ENCODE measurements at places on chromosomes 3 and 15. TPM values are rescaled to one million over a fixed set of nuclear protein-coding genes. Genes with fewer than 3 reads are reported as not detected.
A peak's percentile ranks its signal among the peaks of the same experiment; 100 is the strongest.

DNA sequence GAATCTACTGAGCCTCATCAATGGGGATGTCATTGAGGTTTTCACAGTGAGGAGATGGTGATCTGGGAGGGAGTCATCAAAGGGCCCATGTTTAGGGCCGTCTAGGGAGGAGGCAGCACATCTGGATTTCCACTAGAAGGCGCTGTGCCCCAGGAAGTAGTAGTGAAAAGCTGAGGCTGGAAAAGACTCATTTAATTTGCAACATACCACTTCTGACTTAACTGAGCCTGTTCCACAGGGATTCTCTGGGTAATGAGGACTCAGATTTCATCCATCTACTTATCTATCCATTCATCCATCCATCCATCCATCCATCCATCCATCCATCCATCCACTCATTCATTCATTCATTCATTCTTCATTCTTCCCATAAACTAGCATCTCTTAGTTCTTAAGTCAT, 17.4 kb upstream of the SHF start:
- ATAC-seq: peak; percentile 23

DNA sequence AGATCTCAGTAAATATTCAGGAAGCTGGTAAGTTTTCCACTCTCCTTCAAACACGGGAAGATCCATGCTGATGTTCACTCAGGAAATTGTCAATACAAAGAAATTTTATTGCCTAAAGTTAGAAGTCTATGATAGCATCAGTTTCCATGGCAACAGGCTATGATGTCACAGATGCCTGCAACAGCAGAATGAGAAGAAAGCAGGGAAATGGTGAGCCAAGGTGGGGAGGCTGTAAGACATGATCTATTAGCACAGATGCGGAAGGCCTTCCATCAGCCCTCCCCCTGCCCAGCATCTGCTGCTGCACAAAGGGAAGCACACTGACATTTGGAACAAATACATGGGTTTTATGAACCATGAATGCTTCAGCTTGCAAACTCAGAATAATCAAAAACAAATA, 28.6 kb downstream of the EPHB1 start:
- ATAC-seq: no peak

DNA sequence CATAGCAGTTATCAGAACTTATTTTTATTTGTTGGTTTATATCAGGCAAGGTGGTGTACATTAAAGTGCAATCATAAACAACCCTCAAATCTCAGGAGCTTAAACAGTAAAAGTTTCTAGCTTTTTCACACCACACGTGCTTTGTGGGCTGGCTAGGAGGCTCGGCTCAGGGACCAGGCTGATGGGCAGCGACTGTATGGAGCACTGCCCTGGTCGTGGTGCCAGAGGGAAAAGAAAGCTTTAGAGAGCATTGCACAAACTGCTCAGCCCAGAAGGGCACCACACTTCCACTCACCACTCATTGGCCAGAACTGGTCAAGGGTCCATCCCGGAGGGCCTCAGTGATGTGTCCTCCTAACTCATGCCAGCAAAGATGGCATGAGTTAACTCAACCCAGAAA, 123.2 kb downstream of the AQP9 start:
- no peak for ATAC-seq

- ATAC-seq: no peak
Measured at GRCh38 chr15:26157081-26157480, 294.0 kb upstream of the ATP10A start.

DNA sequence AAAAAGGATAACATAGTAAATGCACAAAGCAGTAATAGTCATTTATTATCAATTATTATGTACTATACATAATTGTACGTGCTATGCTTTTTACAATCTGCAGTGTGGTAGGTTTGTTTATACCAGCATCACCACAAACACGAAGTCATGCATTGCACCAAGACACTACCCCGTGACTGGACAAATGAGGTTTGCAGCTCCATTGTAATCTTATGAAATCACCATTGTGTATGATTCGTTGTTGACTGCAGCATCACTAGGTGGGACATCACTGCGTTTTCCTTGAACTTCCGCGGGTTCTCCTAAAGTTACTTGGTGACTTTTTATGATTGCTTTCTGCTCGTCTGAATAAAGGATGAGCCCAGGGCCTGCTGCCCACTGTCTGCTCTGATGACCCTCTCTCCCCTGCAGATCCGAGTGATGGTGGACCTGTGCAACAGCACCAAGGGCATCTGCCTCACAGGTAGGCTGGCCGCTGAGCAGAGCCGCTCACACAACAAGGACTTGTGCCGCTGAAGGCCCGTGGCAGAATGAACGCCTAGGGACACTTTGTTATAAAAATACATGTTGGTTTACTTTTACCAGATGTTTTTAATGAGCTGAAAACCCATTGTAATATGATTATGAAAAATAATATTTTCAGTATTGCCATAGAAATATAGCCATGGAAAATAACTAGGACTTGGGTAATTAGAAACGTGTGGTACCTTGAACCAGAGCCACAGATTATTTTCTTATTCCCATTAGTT, 35.8 kb downstream of the GLDN start:
- no peak for ATAC-seq

DNA sequence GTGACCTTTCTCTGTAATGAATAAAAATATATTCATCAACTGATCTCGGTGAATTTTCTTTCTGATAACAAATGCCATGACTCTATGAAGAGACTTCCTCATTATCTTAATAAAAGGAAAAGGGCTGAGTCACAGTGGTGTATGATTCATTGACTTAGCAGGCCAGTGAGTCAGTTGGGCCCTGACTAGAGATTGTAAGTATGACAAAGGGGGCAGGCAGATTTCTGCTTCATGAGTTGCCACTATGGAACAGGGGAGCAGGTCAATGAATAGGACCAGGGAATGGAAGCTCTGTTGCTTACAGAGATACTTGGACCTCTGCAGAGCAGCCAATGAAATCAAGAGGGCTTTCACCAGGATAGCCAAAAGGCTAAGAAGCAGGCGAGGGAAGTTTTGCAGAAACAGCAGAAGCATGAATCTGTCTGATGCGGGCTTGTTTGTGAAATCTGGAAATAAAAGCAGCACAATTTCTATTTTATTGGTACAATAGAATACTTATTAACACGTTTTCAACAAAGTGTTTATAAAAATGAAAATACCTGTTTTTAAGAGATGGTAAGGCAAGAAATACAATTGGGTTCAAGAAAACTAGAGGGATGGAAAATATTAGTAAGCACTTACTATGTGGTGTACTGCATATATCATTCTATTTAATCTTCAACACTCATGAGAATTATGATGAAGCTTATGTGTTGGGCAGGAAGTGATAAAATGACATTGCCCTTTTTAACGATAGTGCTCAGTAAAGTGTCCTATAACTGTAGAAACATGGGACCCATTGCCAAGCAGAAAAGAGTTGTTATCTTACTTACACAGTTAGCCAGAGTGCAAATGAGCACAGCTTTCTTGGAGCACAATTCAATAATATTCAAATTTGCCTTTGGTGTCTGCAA, 169.8 kb upstream of the MYRIP start:
- peak; percentile 95 for ATAC-seq

- ATAC-seq: no peak
Measured at GRCh38 chr3:148880681-148881080, 15.6 kb downstream of the CPA3 start.

DNA sequence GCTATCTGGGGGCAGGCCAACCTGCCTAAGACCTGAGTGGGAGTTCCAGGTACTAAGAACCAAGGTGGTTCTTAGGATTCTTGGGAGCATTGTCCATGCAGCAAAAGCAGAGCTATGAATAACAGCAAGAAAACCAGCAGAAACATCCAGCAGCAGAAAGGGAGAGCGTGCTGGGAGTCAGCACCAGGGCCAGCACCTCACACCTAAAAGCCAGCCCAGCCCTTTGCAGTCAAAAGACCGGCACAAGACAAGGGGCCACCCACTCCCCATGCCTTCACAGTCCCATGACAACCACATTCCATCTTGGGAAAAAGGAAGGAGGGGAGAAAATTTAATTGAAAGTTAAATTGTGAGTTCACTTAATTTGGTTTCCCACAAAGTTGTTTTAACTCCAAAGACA, 364.9 kb downstream of the AGBL1 start:
- ATAC-seq: no peak

- no peak for ATAC-seq
Measured at GRCh38 chr3:81585056-81585455, 176.4 kb downstream of the GBE1 start.

DNA sequence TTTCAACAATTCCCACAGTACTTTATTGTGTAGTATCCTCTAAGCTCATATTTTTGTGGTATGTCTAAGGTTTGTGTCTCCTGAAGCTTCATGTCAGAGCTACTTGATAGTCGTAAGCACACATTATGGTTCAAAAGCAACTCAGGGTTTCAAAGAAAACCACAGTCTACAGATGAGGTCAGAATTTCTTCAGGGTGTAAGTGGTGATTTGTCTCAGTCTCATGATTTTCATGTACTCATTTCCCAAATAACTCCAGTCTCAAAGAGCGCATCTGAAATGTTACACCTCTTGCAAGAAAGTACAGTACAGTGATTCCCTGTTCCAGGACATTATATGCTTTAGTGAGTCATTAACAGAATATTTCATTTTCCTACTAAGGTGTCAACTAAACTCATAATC, 47.5 kb upstream of the SSR3 start:
- no peak for ATAC-seq

GRCh38 chr3:138282836-138283235, 46.8 kb downstream of the NME9 start:
- ATAC-seq: no peak

DNA sequence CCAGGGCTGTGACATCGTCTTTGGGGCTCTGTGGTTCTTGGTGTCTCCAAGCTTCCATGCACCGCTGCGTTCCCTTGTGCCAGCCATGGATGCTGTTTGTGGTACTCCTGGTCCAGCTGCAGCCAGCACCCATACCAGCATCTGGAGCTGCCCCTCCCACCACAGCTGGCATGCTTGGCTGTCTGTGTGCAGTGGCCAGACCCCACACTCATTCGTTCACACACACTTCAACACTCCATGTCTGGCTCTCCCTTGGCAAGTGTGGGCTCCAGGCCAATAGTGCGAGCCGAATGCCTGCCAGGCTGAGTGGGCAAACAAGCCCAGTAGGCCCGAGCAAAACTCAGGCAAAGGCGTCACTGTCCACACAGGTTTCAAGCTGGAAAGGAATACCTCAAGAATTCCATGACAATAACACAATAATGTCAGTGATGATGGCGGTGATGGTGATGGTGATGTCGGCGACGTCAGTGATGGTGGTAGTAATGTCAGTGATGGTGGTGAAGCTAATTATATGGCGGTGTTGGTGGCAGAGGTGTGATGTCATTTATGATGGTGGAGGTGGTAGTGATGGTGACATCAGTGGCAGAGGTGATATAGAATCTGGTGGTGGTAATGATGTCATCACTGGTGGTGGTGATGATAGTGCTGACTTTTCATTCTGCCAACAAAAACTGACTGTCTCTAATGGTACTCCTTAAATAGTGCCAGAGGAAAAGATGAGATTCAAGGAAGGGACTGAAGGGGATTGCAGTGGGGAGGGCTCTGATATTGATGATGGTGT, 19.3 kb downstream of the TBC1D21 start:
- no peak for ATAC-seq

GRCh38 chr3:33941804-33942203, 143.4 kb downstream of the PDCD6IP start:
- ATAC-seq: no peak

DNA sequence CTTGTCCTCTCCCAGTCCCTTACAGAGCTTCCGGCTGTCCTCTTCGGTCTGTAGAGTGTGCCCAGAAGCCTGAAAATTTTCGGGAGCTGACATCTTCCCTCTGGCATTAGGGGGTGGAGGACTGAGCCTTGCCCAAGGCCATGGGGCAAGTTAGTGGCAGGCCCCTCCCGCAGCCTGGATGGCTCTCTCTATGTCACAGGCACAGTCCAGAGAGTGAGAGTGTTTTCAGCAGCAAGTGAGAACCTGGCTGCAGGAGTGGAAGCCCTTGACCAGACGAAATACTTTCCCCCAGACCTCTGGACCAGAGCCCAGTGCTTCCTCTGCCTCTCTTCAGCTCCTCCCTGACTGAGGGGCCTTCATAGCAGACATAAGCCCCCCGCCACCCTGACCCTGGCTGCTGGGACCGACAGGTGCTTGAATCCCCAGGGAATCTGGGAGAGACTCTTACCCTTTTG, 50.5 kb upstream of the SEC22A start:
- ATAC-seq: no peak

GRCh38 chr3:44016818-44017217, 224.9 kb upstream of the TOPAZ1 start:
- ATAC-seq: no peak

DNA sequence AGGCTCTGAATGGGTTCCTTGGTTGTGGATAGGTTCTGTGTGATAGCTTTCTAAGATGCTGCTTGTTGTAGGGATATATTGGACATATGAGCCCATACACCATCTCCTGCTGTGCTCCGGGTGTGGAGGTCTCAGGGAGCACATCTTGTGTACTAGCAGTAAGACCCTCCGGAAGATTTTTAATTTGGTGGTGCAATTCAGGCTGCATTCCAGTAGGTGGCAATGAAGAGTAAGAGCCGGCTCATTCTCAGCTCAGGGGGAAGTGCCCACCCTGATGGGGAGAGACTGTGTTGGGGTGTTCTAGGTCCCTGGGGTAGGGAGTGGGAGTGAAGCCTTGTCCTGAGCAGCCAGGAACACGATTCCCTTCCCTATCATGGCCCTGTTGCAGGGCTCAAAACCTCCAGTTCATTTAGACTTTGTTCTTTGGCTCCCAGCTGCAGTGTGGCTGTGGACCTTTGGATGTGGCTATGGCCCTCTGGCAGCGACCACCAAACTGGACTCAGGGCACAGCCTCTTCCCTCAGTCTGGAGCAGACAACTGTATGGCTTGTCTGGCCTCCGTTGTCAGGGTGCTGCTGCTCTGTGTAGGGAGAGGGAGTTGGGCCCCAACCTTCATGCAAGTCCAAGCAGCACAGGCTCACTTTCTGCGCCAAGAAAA, 104.7 kb downstream of the UNC13C start:
- ATAC-seq: no peak

GRCh38 chr3:132978464-132978863, 59.7 kb upstream of the TMEM108 start:
- no peak for ATAC-seq

- no peak for ATAC-seq
Measured at GRCh38 chr15:28974142-28974541, 88.4 kb downstream of the APBA2 start.

- no peak for ATAC-seq
Measured at GRCh38 chr3:148084931-148085330, 612.8 kb upstream of the AGTR1 start.

- peak; percentile 58 for ATAC-seq
Measured at GRCh38 chr15:74614744-74615507, 710 bp upstream of the CLK3 start.

DNA sequence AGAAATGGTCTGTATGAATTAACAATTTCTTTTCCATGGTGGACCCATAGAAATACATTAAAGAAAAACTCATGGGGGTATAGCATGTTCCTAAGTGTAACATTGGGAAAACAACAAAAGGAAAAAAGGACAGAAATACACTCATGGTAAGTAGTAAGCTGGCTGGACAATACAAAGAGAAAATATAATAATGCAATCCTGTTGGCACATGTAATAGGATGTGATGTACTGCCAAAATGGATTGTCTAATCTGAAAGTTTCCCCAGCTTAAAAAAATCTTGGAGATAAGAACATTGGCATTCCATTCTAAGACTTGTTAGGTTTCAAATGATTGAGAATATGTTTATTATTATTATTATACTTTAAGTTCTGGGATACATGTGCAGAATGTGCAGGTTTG, 128.1 kb downstream of the MBNL1 start:
- no peak for ATAC-seq

Gene FOXL2NB
- not detected for total RNA-seq

Gene SNX22
- 0.28 TPM for total RNA-seq

Gene TRPC1
- 0.84 TPM for total RNA-seq

Gene RBP2
- total RNA-seq: not detected

Gene FBN1
- 6.9 TPM for total RNA-seq

Gene ROBO2
- total RNA-seq: 7.1 TPM

Gene PML
- total RNA-seq: 28.8 TPM

Gene IL12A
- 0.80 TPM for total RNA-seq

Data from esophagus mucosa (tissue), 1 donor.